ENCODE measurements at places on chromosomes 7 and 10.

GRCh38 chr7:150378853-150379440 is at the start of gene ZNF775:
ZNF775 (plus strand) TSS chr7:150379330; CDS start chr7:150388471, 9,141 bp downstream.
- peaks cover 47% of the 10 kb centered on the region for H3K4me1 ChIP-seq
- no peaks in the 10 kb centered on the region for H3K27me3 ChIP-seq
- H3K36me3 ChIP-seq = peaks cover 9% of the 10 kb centered on the region
- H3K4me3 ChIP-seq = peak within 1 kb of the TSS; percentile 88
- H3K27ac ChIP-seq = peak within 1 kb of the TSS; percentile 70
- peak; percentile 94 for DNase-seq

DNA sequence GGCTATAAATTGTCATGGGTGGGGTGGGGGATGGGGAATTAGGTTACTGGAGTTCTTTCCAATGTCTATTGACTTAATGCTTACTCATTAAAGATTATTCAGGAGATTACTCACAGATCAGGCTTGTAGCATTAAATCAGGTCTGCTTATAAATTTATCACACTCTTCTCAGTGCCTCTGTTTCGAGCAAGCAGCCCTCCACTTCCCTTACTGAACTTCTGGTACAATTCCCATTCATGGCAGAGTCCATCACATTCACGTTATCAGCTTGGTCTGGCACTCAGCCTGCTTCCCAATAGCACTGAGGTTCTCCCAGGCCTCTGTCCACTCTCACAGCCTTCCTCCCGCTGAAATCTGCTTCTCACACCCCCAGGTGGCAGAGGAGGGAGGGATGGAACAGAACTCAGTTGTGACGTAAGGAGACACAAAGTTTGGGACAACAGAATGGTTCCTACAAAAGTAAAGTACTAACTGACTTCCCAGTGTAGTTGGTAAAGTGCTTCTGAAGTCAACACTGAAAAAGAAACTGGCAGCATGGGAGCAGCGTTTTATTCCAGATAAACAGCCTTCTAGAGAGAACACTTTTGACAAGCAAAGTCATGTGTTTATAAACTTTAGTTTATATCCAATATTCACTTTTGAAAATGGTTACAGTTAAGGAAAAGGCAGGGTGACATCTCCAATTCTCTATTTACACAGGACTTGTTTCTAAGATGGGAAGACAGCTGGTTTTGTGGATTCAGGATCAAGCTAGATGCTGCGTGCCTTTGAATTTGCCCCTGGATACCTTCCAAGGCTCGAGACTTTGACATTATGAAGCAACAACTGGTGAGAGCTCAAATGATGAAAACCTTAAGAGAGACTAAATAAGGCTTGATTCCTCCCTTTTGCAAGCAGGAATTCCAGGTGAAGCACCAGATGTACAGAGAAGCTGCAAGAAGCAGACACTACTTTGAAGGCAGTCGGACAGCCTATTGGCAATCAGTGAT is 81.4 kb downstream of the ATXN7L1 start:
- no peak overlapping the region for H3K4me3 ChIP-seq
- no peaks in the 10 kb centered on the region for H3K27me3 ChIP-seq
- H3K4me1 ChIP-seq = peaks cover 21% of the 10 kb centered on the region

- H3K36me3 ChIP-seq = no peaks in the 10 kb centered on the region
- H3K27me3 ChIP-seq = peaks cover 29% of the 10 kb centered on the region
- H3K4me1 ChIP-seq = no peaks in the 10 kb centered on the region
- DNase-seq = no peak
- no peak overlapping the region for H3K4me3 ChIP-seq
Measured at GRCh38 chr7:154867068-154867467, 135.9 kb downstream of the PAXIP1 start.

- H3K27me3 ChIP-seq = no peaks in the 10 kb centered on the region
- H3K4me1 ChIP-seq = peaks cover 4% of the 10 kb centered on the region
- H3K4me3 ChIP-seq = no peak overlapping the region
- no peaks in the 10 kb centered on the region for H3K36me3 ChIP-seq
- no peak for DNase-seq
Measured at GRCh38 chr7:20301311-20301939, 29.3 kb upstream of the ITGB8 start.

DNA sequence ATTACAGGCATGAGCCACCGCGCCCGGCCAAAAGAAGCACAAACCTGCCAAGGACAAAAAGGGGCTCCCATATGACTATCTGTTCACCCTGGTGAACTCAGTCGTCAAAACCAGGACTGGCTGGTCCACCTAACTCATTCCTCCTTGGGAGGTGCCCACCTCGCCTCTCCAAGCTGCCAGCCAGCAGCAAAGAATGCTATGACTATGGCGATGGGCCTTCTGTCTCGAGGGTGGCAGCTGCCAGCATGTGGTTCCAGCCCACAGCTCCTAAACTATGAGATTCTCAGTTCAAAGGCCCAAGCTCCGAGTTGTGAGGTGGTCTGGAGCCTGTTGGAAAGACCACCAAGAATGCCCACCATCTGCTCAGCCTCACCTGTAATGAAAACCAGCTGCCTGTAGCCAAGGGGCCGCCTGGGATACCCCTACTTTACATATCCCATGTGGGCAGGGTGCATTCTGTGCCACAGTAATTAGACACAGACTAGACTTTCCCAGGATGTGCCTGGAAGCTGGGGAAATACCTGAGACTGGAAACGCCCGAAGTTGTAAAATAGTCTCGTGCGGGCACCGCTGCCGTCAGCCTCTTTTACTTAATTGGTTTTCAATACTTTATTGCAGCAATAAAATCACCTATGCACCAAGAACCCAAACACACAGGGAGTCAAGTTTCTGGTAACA is 71.1 kb downstream of the ZRANB1 start:
- DNase-seq = no peak
- no peak overlapping the region for H3K27ac ChIP-seq
- H3K4me3 ChIP-seq = no peak overlapping the region
- H3K4me1 ChIP-seq = no peaks in the 10 kb centered on the region
- peaks cover 4% of the 10 kb centered on the region for H3K27me3 ChIP-seq
- H3K36me3 ChIP-seq = no peaks in the 10 kb centered on the region

- H3K27me3 ChIP-seq = no peaks in the 10 kb centered on the region
- H3K27ac ChIP-seq = no peak overlapping the region
- no peaks in the 10 kb centered on the region for H3K4me1 ChIP-seq
- no peaks in the 10 kb centered on the region for H3K36me3 ChIP-seq
Measured at GRCh38 chr10:2462581-2462980, 604.8 kb upstream of the PFKP start.

DNA sequence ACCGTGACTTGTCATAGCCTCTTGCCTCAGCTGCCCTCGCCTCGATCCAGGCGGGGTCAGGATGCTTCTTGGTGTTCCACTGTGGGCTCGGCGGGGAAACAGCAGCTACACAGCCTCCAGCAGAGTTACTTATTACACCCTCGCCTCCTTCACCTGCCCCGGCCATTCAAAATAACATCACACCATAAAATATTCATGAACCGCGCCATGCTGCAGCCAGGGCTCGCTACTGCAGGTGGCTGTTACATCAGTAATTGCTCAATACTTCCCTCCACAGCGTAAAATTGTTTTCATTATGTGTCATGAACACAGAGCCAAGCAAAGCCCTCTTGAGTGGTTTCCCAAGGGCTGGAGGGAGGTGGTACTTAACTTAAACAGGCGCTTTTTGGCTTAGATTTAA is 241.5 kb upstream of the SP8 start:
- H3K4me3 ChIP-seq = no peak overlapping the region
- no peak overlapping the region for H3K27ac ChIP-seq
- H3K4me1 ChIP-seq = no peaks in the 10 kb centered on the region
- H3K36me3 ChIP-seq = no peaks in the 10 kb centered on the region

DNA sequence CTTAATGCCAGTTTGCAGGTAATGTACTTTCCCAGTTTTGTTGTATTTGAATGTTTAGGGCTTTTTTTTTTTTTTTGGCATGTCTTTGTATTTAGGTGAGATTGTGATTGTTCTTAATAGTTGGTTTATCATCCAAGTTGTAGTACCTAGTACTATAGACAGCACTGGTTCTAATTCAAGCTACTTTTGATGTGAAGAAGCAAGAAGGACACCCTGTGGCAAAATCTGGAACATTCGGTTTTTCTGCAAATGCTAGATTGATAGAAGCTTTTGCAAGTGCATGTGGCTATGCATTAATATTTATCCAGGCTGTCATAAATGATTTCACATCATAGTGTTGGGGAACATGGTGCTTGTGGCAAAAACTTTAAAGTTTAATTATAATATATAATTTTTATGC is 248.9 kb downstream of the FOXP2 start:
- no peak for DNase-seq
- no peaks in the 10 kb centered on the region for H3K27me3 ChIP-seq
- no peaks in the 10 kb centered on the region for H3K4me1 ChIP-seq
- H3K36me3 ChIP-seq = no peaks in the 10 kb centered on the region
- H3K4me3 ChIP-seq = no peak overlapping the region

- no peak for DNase-seq
- peaks cover 22% of the 10 kb centered on the region for H3K27me3 ChIP-seq
- H3K4me1 ChIP-seq = peaks cover 2% of the 10 kb centered on the region
- no peak within 1 kb of the TSS for H3K27ac ChIP-seq
- H3K36me3 ChIP-seq = no peaks in the 10 kb centered on the region
Measured at GRCh38 chr10:80132299-80133139, at the start of gene PLAC9. PLAC9 (plus strand) TSS chr10:80132730; CDS start chr10:80132763, 33 bp downstream.

GRCh38 chr10:94402204-94402842 is at the start of gene TBC1D12:
TBC1D12 (plus strand) TSS chr10:94402541; CDS start chr10:94402614, 73 bp downstream.
- H3K4me3 ChIP-seq = peak within 1 kb of the TSS; percentile 59
- H3K4me1 ChIP-seq = peaks cover 5% of the 10 kb centered on the region
- H3K27ac ChIP-seq = no peak within 1 kb of the TSS
- no peaks in the 10 kb centered on the region for H3K36me3 ChIP-seq

GRCh38 chr10:49541762-49542161 is 2.8 kb upstream of the ERCC6 start:
- DNase-seq = no peak
- peaks cover 18% of the 10 kb centered on the region for H3K27me3 ChIP-seq
- H3K4me1 ChIP-seq = peaks cover 16% of the 10 kb centered on the region
- H3K27ac ChIP-seq = no peak overlapping the region
- H3K36me3 ChIP-seq = peaks cover 2% of the 10 kb centered on the region

- H3K4me1 ChIP-seq = peaks cover 30% of the 10 kb centered on the region
- H3K27ac ChIP-seq = no peak overlapping the region
- H3K27me3 ChIP-seq = no peaks in the 10 kb centered on the region
- H3K4me3 ChIP-seq = no peak overlapping the region
Measured at GRCh38 chr7:127983804-127984332, 47.4 kb downstream of the LRRC4 start.

DNA sequence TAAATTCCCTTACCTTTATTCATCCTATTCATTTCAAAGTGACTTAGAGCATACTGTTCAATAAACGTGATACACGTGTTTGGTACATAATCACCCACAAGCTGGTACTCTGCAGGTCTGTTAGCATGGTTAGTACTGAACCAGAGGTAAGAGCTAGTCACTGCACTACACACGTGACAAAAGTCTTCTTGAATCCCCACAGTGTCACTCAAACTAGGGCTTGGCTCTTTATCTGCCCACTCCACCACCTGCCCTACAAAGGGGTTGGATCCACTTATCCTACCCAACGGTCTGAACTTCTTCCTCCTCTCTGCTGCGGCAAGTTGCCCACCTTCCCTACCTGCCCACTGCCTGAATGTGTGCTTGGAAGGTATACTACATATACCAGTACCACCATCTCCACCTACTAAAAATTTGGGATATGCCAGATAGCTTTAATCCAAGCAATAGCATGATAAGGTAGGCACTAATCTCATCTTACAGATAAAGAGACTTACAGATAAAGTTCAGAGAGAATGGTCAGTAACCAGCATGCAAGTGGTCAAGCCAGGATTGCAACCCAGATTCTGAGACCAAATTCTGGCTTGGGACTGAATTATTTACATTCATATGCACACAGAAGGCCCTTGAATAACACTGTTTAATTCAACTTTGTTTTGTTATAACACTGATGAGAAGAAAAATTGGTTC is 92.2 kb downstream of the SGMS1 start:
- no peak for DNase-seq
- H3K27me3 ChIP-seq = no peaks in the 10 kb centered on the region
- peaks cover 27% of the 10 kb centered on the region for H3K4me1 ChIP-seq
- H3K4me3 ChIP-seq = no peak overlapping the region

GRCh38 chr7:148108381-148108780 is 482.2 kb upstream of the C7orf33 start:
- H3K4me1 ChIP-seq = no peaks in the 10 kb centered on the region
- no peak for DNase-seq
- H3K4me3 ChIP-seq = no peak overlapping the region
- H3K27ac ChIP-seq = no peak overlapping the region
- H3K27me3 ChIP-seq = peaks cover 1% of the 10 kb centered on the region

DNA sequence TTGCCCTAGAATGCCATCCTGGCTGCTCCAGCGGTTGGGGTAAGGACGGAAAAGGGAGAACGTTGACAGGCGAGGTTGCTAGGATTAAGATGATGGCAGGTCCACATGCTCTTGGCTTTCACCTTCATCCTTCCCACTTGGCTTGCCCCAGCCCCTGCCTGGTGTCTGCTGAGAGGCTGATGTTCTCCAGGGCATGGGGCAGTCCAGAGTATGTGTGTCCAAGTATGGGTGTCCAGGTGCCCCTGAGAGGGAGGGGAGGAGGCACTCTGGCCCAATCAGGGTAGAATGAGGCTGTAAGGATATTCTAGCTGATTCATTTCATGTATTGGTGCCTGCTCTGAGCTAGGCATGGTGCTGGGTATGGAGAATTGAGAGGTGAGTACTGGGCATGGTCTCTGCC is 12.6 kb downstream of the NEURL1 start:
- DNase-seq = no peak
- peaks cover 28% of the 10 kb centered on the region for H3K27me3 ChIP-seq
- no peak overlapping the region for H3K27ac ChIP-seq
- peaks cover 14% of the 10 kb centered on the region for H3K4me1 ChIP-seq
- no peak overlapping the region for H3K4me3 ChIP-seq

- H3K4me1 ChIP-seq = peaks cover 34% of the 10 kb centered on the region
- H3K36me3 ChIP-seq = peaks cover 10% of the 10 kb centered on the region
- peak overlapping the region; percentile 99 for H3K4me3 ChIP-seq
- H3K27ac ChIP-seq = peak overlapping the region; percentile 93
- H3K27me3 ChIP-seq = no peaks in the 10 kb centered on the region
- no peak for DNase-seq
Measured at GRCh38 chr7:39621784-39622411, 1.5 kb upstream of the RALA start.

- DNase-seq = peak; percentile 21
- peak overlapping the region; percentile 93 for H3K4me3 ChIP-seq
- peak overlapping the region; percentile 66 for H3K27ac ChIP-seq
Measured at GRCh38 chr10:73625004-73625883, 16.0 kb downstream of the MYOZ1 start.

DNA sequence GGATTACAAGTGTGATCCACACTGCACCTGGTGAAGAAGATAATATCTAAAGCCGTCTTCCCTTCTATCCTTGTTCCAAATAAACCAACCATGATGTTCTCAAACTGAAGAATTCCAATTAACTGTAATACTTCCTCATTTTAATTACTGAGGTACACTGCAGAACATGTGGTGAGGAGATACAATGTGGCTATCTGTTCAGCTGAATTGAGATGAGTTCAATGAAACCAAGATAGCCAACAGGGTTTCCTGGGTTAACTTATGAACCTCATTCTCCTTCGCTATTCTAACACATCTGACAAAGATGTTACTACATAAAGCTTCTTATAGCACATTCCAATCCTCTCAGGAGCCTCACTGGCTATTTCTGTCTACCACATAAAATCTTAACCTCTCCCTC is 75.5 kb downstream of the RAPGEF5 start:
- H3K27ac ChIP-seq = no peak overlapping the region
- no peaks in the 10 kb centered on the region for H3K36me3 ChIP-seq
- no peak overlapping the region for H3K4me3 ChIP-seq
- no peaks in the 10 kb centered on the region for H3K4me1 ChIP-seq

All from activated CD8-positive, alpha-beta T cell treated with anti-CD3 and anti-CD28 coated beads for 36 hours (primary cell).